Heart right ventricle (tissue), 16 donors: ENCODE measurements at places on chromosomes 3 and 15.

- no peak overlapping the region for H3K4me3 ChIP-seq
- no peaks in the 10 kb centered on the region for H3K4me1 ChIP-seq
- no peaks in the 10 kb centered on the region for H3K27me3 ChIP-seq
- DNase-seq: no peak
- H3K36me3 ChIP-seq: no peaks in the 10 kb centered on the region
Measured at GRCh38 chr3:94626573-94626972, 563.7 kb downstream of the NSUN3 start.

DNA sequence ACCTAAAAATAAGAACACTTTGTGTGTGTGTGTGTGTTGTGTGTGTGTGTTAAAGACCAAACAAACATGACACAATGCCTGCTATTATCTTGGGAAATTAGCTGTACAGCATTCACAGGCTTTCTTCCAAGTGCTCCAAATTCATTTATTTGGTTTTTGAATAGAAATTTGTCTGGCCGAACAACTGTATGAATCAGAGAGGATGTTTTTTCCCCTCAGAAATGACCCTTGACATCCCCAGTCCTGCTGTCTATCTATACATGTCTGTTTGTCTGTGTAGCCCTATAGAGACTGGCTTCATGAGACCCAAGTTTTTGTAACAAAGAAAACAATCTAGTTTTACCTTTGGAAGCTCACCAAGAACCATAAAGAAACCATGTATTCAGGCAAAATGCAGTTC is 549.8 kb downstream of the NSUN3 start:
- no peaks in the 10 kb centered on the region for H3K27me3 ChIP-seq
- no peak overlapping the region for H3K4me3 ChIP-seq
- no peak overlapping the region for H3K27ac ChIP-seq
- no peak for DNase-seq
- no peaks in the 10 kb centered on the region for H3K4me1 ChIP-seq

DNA sequence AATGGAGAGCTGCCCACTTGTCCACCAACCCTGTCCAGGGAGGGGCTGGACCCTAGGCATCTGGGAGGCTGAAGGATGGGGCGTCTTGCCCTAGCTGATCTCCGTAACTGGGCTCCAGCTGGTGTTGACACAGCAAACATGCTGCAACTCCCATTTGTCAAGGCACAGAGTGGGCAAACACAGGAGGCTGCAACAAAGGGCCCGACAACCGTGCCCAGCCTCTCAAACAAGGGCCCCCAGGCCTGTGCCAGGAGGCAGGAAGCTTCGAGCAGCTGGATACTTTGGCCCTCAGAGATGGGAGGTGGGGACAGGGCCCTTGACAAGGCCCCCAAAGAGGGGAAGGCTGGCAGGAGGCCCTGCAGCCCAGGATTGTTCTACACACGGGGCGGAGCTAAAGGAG is 64.2 kb upstream of the TMEM115 start:
- H3K27me3 ChIP-seq: no peaks in the 10 kb centered on the region
- H3K36me3 ChIP-seq: no peaks in the 10 kb centered on the region
- no peaks in the 10 kb centered on the region for H3K4me1 ChIP-seq
- no peak for DNase-seq
- H3K27ac ChIP-seq: no peak overlapping the region

- H3K27ac ChIP-seq: no peak overlapping the region
- H3K27me3 ChIP-seq: peaks cover 47% of the 10 kb centered on the region
- H3K36me3 ChIP-seq: no peaks in the 10 kb centered on the region
- DNase-seq: no peak
- no peaks in the 10 kb centered on the region for H3K4me1 ChIP-seq
Measured at GRCh38 chr3:68878962-68879361, 53.4 kb downstream of the TAFA4 start.

- peaks cover 87% of the 10 kb centered on the region for H3K36me3 ChIP-seq
- H3K27ac ChIP-seq: no peak overlapping the region
- no peak for DNase-seq
- H3K4me3 ChIP-seq: no peak overlapping the region
- no peaks in the 10 kb centered on the region for H3K27me3 ChIP-seq
- H3K4me1 ChIP-seq: no peaks in the 10 kb centered on the region
Measured at GRCh38 chr3:184942735-184943134, 130.8 kb downstream of the VPS8 start.

- no peaks in the 10 kb centered on the region for H3K27me3 ChIP-seq
- H3K4me1 ChIP-seq: peaks cover 8% of the 10 kb centered on the region
- no peak for DNase-seq
- no peak overlapping the region for H3K4me3 ChIP-seq
- H3K36me3 ChIP-seq: no peaks in the 10 kb centered on the region
Measured at GRCh38 chr3:187136936-187137335, 2.4 kb downstream of the RPL39L start.

DNA sequence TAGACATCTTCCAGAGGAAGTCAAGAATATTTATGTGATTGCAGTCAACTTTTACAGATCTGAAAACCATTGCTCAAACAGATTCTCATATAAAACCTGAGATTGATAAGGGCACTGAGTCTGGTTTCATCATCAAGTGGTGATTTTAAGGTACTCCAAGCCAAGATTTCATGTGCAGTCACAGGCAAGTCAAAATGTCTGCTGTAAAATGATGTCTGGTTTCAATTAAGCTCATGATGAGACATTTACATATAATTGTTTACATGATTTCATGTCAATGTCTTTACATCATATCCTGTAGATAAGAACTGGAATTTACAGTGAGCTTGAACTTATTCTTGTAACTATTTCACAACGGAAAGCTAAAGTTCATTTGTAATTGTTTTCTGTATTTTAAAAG is 1215.5 kb downstream of the ROBO2 start:
- no peaks in the 10 kb centered on the region for H3K36me3 ChIP-seq
- no peak overlapping the region for H3K4me3 ChIP-seq
- H3K27ac ChIP-seq: no peak overlapping the region
- no peak for DNase-seq
- no peaks in the 10 kb centered on the region for H3K27me3 ChIP-seq
- H3K4me1 ChIP-seq: no peaks in the 10 kb centered on the region

- no peak overlapping the region for H3K4me3 ChIP-seq
- DNase-seq: no peak
- no peaks in the 10 kb centered on the region for H3K36me3 ChIP-seq
Measured at GRCh38 chr3:196962108-196962929, 6.3 kb downstream of the PIGZ start.

DNA sequence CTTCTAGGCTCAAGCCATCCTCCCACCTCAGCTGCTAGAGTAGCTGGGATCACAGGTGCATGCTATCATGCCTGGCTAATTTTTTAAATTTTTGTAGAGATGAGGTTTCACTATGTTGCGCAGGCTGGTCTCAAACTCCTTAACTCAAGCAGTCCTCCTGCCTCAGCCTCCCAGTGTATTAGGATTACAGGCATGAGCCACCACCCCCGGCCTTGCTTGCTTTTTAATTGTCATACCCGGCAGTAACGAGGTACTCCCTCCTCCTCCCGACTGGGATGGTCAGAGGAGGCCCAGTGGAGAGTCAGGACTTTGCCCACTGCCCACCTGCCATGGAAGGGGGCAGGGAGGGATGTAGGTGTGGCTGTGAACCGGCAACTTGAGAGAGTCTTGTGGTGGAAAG is 4.5 kb downstream of the NOX5 start:
- no peak overlapping the region for H3K27ac ChIP-seq
- no peak overlapping the region for H3K4me3 ChIP-seq
- no peak for DNase-seq
- no peaks in the 10 kb centered on the region for H3K4me1 ChIP-seq

GRCh38 chr3:52021489-52022268 is 26.0 kb upstream of the RPL29 start:
- H3K27ac ChIP-seq: peak overlapping the region; percentile 90
- no peaks in the 10 kb centered on the region for H3K27me3 ChIP-seq
- H3K4me1 ChIP-seq: peaks cover 94% of the 10 kb centered on the region

DNA sequence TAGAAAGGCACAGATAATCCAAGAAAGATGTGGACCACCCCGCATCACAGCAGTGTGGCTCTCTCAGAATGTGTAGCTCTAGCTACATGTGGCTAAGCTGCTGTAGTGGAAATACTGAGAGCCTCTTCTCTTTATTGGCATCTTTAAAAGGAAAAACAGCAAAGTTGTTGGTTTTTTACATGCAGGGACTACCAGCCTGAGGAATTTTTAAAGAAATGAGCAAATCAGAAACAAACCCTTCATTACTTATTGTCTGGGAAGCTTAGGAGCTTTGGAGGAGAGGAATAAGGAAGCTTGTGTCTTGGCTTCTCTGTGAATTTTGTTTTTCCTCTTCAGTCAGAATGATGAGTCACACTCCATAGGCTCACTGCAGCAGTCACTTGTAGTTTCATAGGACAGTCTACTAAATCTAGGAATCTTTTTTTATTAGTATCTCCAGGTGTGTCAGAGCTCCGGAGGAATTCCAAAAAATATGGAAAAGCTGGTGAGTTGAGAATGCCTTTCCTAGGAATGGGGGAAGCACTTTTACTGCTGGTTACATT is 27.5 kb downstream of the POLG start:
- no peaks in the 10 kb centered on the region for H3K27me3 ChIP-seq
- no peak overlapping the region for H3K27ac ChIP-seq
- no peak overlapping the region for H3K4me3 ChIP-seq
- no peaks in the 10 kb centered on the region for H3K4me1 ChIP-seq

DNA sequence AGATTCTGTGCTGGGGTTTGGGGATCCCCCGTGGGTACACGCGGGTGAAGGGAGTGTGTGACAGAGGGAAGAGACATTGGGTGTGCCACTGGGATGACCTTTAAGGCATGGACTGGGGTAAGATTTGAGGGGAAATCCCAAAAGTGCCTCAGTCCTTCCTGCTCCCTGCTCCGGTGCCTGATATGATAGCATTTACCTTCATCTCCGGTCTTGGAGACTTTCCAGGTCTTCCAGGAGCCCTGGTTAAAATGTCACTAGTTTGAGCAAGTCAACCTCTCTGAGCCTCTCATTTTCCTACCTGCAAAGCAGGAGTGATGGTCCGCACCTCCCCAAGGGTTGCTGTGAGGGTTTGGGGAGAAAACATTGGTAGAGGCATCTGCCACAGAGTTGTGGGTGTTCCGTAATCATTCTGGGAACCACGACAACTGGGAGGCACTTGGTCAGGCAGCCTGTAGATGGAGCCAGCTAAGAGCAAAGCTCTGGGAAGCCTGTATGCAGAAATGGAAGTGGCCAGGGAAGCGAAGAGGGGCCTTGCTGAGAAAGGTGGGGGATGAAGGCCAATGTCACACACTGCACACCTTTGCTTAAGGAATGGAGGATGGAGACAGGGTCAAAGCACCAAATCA is 33.9 kb upstream of the KIF23 start:
- H3K4me3 ChIP-seq: no peak overlapping the region
- H3K4me1 ChIP-seq: no peaks in the 10 kb centered on the region
- H3K27ac ChIP-seq: no peak overlapping the region
- no peaks in the 10 kb centered on the region for H3K36me3 ChIP-seq
- no peaks in the 10 kb centered on the region for H3K27me3 ChIP-seq
- no peak for DNase-seq

GRCh38 chr3:72761410-72761809 is 86.8 kb downstream of the SHQ1 start:
- H3K27ac ChIP-seq: no peak overlapping the region
- no peaks in the 10 kb centered on the region for H3K4me1 ChIP-seq
- H3K36me3 ChIP-seq: peaks cover 16% of the 10 kb centered on the region
- H3K4me3 ChIP-seq: no peak overlapping the region
- no peaks in the 10 kb centered on the region for H3K27me3 ChIP-seq
- no peak for DNase-seq

- no peak overlapping the region for H3K27ac ChIP-seq
- no peak for DNase-seq
- H3K4me3 ChIP-seq: no peak overlapping the region
Measured at GRCh38 chr15:85837011-85837433, 42.3 kb upstream of the KLHL25 start.

DNA sequence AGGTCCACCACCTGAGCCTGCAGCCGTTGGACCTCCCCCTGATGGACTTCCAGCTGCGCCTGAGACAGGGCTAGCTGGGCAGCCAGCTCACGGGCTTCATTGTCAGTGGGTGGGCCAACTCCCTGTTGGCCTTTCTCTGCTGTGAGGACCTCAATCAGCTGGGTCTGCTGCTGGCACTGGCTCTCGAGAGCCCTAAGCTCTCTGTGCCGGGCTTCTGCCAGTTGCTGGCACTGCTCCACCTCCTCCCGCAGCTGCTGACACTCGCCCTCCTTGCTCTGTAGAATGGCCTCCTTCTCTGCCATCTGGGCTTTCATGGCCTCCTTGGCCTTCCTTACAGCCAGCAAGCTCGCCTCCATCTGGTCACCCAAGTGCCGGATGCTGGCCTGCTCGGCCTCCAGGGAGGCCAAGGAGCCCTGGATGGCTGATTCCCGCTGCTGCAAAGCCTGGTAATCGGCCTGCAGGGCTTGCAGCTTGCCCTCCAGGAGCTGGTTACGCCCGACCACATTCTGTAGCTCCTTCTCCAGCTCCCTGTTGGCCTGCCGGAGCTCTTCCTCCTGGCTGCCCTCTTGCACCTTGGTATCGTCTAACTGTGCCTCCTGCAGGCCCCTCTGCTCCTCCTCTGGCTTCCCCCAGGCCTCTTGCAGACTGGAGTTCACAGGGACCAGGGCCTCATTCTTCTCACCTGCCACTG is 23.8 kb downstream of the CXCR6 start:
- no peak overlapping the region for H3K4me3 ChIP-seq
- H3K27ac ChIP-seq: peak overlapping the region; percentile 27
- H3K4me1 ChIP-seq: peaks cover 43% of the 10 kb centered on the region

DNA sequence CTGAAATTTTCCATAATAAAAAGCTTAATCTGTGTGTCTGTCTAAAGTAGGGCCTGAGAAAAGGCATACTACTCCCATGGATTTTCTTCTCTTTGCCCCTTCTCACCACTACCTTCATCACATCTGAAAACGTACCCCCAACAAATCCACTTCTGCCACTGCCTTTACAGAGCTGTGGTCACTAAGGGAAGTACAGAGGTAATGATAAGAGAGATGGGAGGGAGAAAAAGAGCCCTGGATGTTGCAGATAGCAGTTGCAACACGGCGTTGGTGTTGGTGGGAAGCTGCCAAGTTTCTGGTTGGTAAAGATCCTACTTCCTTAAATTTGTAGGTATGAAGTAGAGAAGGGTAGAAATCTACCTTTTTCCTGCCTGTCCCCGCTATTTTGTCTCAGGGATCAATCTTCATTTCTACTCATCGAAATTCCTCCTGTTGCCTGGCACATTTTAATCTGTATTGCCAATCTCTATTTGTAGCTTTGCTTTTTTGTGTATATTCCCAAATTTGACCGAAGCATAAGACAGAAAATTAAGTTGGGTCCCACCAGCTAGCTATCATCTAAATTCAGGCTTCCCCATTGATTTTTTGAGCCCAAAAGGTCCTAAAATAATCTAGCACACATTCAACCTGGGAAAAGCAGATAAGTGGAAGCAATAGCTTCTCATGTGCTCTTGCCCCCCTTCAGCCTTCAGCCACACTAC is 102.9 kb downstream of the TFDP2 start:
- no peak overlapping the region for H3K27ac ChIP-seq
- no peaks in the 10 kb centered on the region for H3K4me1 ChIP-seq
- H3K4me3 ChIP-seq: no peak overlapping the region
- no peak for DNase-seq

DNA sequence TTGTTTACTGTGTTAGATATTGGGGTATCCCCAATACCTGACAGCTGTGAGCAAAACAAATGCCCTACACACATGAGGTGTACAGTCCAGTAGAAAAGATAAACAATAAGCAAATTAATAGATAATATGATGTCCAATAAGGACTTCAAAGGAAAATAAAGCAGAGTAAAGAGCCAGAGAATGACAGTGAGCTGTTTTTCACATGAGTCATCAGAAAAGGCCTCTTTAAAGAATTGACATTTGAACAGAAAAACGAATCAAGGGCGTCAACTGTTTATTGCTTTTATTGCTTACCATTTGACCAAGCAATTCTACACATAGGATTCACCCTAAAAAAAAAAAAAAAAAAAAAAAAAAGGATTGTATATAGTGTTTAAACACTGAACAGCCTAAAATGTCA is 96.6 kb upstream of the FLNB start:
- no peak for DNase-seq
- no peak overlapping the region for H3K4me3 ChIP-seq
- no peaks in the 10 kb centered on the region for H3K27me3 ChIP-seq
